SJCRH30 (cell line): ENCODE measurements at places on chromosomes 1 and 21. TPM values are rescaled to one million over a fixed set of nuclear protein-coding genes. Genes with fewer than 3 reads are reported as not detected.

DNA sequence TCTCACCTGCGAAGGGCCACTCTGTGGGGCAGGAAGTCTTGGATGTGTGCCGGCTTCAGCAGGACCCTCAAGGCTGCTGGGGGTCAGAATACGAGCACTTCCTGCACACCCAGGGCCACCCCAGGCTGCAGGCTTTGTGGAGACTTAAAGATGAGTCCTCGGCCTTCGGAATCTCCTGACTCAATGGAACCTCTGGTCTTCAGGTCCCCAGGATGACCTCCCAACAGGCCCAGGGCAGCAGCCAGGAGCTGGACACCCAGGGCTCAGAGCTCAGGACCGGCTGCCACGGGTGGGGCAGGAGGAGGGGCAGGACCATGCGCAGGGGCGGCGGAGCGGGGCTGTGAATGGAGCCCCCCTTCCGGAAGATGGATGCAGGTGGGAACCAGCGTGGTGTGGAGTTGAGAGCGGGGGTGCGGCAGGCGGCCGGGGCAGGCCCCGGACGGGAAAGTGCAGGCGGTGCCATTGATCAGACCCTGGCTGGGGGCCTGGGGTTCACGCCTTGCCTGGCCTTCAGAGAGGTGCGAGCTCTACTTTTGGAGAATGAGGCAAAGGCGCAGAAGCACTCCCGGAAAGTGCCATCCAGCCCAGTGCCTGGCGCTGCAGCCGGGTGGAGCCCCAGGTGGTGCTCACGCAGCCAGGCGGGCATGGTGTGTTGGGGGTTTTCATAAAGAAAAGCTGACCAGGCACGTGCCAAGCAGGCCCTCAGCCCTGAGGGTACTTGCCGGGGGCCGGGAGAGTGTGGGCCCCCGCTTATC lies 10.4 kb downstream of the COL18A1 start:
- H3K27me3 ChIP-seq = no peaks in the 10 kb centered on the region
- H3K36me3 ChIP-seq = no peaks in the 10 kb centered on the region
- no peak overlapping the region for H3K4me3 ChIP-seq
- DNase-seq = no peak

GRCh38 chr1:199029855-199030254 lies 391.0 kb downstream of the PTPRC start:
- H3K4me3 ChIP-seq = no peak overlapping the region
- no peak overlapping the region for H3K27ac ChIP-seq
- H3K27me3 ChIP-seq = no peaks in the 10 kb centered on the region
- DNase-seq = no peak
- H3K36me3 ChIP-seq = no peaks in the 10 kb centered on the region

- H3K4me1 ChIP-seq = no peaks in the 10 kb centered on the region
- no peaks in the 10 kb centered on the region for H3K27me3 ChIP-seq
- H3K27ac ChIP-seq = no peak overlapping the region
- no peak for DNase-seq
- no peak overlapping the region for H3K4me3 ChIP-seq
Observed at GRCh38 chr1:168758503-168758902, 29.5 kb upstream of the DPT start.

GRCh38 chr1:63675420-63675931 lies 82.3 kb downstream of the PGM1 start:
- peaks cover 3% of the 10 kb centered on the region; the same call in 1 of the 2 replicates for H3K4me1 ChIP-seq
- H3K4me3 ChIP-seq = no peak overlapping the region
- DNase-seq = no peak

DNA sequence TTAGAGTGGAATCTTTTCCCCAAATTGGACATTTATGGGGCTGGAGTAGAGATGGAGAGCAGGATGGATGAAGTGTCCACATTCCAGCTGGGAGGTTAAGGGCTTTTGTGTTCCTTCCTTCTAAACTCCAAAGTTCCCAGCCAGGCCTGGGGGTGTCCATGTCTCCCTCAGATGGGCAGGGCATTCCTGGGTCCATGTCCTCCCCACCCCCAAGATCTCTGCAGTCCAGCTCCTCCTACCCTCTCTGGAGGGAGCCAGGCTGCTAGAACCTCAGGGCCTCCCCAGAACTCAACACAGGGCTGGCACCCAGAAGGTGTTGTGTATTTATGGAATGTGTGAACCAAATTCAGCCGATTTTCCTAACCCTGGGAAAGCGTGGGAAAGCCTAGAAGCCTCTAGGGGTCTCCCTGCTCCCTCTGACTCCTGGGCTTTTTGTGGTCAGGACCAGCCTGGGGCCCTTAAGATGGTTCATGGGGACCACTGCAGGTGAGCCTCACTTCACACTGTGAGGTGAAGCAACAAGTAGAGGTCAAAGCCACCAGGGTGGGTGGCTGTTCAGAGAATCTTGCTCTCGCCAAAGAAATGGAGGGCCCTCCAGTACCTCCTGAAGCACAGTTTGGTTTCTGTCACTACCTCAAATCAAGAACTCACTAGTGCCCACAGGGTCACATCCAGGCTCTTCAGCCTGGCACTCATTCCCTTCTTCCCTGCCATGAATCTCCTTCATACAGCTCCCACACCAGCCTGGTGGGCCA lies 54.8 kb downstream of the GLIS1 start:
- H3K36me3 ChIP-seq = no peaks in the 10 kb centered on the region
- no peak overlapping the region for H3K4me3 ChIP-seq
- no peak for DNase-seq
- no peaks in the 10 kb centered on the region for H3K4me1 ChIP-seq

DNA sequence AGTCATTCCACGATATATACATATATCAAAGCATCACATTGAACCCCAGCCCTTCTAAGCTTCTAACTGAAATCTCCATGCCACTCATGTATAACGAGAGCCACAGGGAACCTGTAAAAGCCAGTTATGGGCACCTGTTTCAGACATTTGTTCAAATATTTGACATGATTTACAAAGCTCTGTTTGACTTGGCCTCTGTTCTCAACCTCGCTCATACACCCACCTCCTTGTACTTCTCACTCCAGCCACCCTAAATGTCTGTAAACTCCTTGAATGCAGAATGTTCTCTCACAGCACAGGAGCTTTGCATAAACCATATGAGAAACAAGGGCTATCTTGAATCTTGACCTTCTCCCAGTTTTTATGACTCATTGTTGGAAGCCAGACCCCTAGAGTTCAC lies 36.9 kb upstream of the CD2 start:
- no peaks in the 10 kb centered on the region for H3K27me3 ChIP-seq
- H3K27ac ChIP-seq = no peak overlapping the region
- H3K4me1 ChIP-seq = peaks cover 4% of the 10 kb centered on the region
- no peaks in the 10 kb centered on the region for H3K36me3 ChIP-seq

DNA sequence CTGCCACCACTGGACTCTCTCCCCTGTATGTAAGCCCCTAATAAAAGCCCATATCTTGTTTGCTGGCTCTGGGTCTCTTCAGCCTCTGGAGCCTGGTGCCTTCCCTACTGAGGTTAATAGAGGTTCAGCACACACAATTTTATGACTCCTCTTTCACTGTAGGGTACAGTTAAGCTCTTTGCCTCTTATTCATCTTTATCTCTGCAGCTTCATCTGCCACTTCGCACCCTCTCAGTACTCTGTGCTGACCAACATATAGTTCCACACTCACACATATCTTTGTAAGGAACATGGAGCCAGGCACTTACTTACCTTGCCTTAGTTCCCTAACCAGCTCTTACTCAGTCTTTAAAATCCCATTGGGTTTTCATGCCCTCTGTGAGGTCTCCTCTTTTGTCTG lies 4.5 kb downstream of the BTBD8 start:
- no peak overlapping the region for H3K27ac ChIP-seq
- no peaks in the 10 kb centered on the region for H3K27me3 ChIP-seq
- no peak overlapping the region for H3K4me3 ChIP-seq
- no peak for DNase-seq
- H3K4me1 ChIP-seq = no peaks in the 10 kb centered on the region
- H3K36me3 ChIP-seq = no peaks in the 10 kb centered on the region

- H3K4me1 ChIP-seq = no peaks in the 10 kb centered on the region
- no peak overlapping the region for H3K4me3 ChIP-seq
- H3K36me3 ChIP-seq = no peaks in the 10 kb centered on the region
Observed at GRCh38 chr1:17891205-17892110, 136.3 kb downstream of the ACTL8 start.

DNA sequence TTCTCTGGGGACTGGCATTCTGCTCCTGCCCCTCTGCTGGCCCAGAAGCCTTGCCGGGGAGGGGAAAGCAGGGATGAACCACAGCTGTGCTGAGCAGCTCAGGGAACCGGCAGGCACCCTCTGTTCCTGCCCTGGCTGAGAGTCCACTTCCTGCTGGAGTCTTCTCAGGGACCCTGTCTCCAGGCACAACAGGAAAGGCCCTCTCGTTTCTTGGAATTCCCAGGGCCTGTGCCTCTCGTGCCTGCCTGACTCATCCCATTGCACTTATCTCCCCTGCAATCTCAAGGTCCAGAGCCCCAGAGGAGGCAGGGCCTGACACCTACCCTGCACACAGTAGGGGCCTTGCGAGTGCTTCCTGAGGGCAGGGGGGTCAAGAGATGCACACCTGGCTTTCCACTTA lies 1.1 kb upstream of the EDN2 start:
- H3K4me3 ChIP-seq = no peak overlapping the region
- no peaks in the 10 kb centered on the region for H3K27me3 ChIP-seq
- no peaks in the 10 kb centered on the region for H3K36me3 ChIP-seq
- peaks cover 58% of the 10 kb centered on the region for H3K4me1 ChIP-seq
- peak; percentile 67 for DNase-seq
- peak overlapping the region; percentile 83 for H3K27ac ChIP-seq

- DNase-seq = no peak
- no peak overlapping the region for H3K27ac ChIP-seq
- H3K36me3 ChIP-seq = no peaks in the 10 kb centered on the region
Observed at GRCh38 chr1:209585197-209585596, 1.7 kb downstream of the CAMK1G start.

GRCh38 chr1:25145775-25146393 lies 86.4 kb downstream of the SYF2 start:
- no peak for DNase-seq
- peaks cover 15% of the 10 kb centered on the region; the same call in 1 of the 2 replicates for H3K27me3 ChIP-seq
- H3K4me1 ChIP-seq = no peaks in the 10 kb centered on the region
- H3K36me3 ChIP-seq = no peaks in the 10 kb centered on the region
- no peak overlapping the region for H3K27ac ChIP-seq

- H3K4me1 ChIP-seq = no peaks in the 10 kb centered on the region
- no peak overlapping the region for H3K4me3 ChIP-seq
- H3K36me3 ChIP-seq = no peaks in the 10 kb centered on the region
- no peak overlapping the region for H3K27ac ChIP-seq
- DNase-seq = no peak
Observed at GRCh38 chr1:110206261-110206920, 3.7 kb upstream of the KCNC4 start.

DNA sequence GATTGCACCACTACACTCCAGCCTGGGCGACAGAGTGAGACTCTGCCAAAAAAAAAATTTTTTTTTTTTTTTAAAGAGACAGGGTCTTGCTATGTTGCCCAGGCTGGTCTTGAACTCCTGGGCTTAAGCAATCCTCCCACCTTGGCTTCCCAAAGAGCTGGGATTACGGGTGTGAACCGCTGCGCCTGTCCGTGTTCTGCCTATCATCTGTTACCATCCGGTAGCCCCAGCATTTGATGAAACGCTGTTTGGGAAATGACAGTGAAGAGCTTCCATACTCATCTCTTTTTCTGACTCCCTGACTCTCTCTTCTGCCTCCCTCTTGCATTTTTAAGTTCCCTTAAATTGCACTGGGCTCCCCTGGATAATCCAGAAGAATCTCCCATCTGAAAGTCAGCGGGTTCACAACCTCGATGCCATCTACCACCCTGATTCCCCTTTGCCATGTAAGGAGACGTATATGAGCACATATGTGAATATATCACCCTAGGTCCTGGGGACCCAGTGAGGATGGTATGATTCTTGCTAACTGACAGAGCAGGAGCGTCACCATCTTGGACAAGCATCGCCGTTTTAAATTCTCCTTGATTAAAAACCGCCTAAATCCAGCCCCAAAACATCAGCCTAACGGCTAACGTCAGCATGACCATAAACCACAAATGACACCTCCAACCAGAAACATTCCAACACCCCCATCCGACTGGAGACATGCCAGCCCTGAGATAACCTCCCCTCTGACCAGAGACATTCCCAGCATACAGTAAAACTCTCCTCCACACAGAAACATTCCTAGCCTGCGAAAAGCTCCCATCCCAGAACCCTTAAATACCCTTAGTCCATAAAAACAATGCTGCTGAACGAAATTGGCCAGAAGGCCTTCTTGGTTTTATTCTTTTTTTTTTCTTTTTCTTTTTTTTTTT lies 12.4 kb downstream of the TNFRSF8 start:
- peaks cover 5% of the 10 kb centered on the region; the same call in 1 of the 2 replicates for H3K4me1 ChIP-seq
- peak; percentile 58 for DNase-seq
- no peak overlapping the region for H3K4me3 ChIP-seq
- H3K27ac ChIP-seq = no peak overlapping the region
- H3K36me3 ChIP-seq = no peaks in the 10 kb centered on the region
- H3K27me3 ChIP-seq = peaks cover 3% of the 10 kb centered on the region; the same call in 1 of the 2 replicates

- no peak overlapping the region for H3K27ac ChIP-seq
- H3K36me3 ChIP-seq = peaks cover 7% of the 10 kb centered on the region; the same call in 1 of the 2 replicates
- no peaks in the 10 kb centered on the region for H3K27me3 ChIP-seq
Observed at GRCh38 chr1:161915978-161916377, 107.7 kb downstream of the OLFML2B start.

GRCh38 chr21:36506482-36506881 lies 26.6 kb upstream of the CLDN14 start:
- no peaks in the 10 kb centered on the region for H3K36me3 ChIP-seq
- no peak overlapping the region for H3K27ac ChIP-seq
- H3K4me1 ChIP-seq = no peaks in the 10 kb centered on the region
- H3K27me3 ChIP-seq = no peaks in the 10 kb centered on the region
- no peak for DNase-seq

DNA sequence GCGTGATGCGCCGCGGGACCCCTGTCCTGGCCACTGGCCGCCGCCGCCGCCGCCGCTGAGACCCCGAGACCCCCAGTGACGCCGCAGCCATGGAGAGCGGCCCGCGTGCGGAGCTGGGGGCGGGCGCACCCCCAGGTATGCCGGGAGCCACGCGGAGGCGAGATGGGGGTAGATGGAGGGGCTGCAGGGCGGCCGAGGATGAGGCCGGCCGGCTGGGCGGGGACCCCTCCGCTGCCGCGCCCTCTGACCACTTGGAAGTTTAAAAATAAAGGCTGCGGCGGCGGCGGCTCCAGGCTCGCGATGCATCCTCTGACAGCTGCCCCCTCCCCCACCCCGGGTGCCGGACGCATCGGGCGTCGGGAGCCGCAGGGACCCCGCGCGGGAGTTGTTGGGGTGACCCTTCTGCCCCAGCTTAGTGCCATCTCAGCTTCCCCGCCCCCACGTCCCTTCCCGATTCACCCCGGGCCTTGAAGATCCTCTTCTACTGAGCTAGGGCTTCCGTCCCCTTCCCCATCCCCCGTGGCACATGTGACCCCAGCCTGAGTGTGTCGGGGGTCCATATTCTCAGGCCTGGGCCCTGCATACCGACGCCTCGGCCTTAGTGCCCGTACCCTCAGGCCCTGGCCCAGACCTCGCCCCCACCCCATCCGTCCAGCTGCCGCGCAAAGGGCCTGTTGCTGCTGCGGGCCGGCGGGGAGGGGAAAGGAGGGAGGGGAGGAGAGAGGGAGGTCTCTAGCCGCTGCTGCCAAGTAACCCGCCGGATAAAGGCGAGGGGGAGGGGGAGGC lies 562 bp downstream of the MAP7D1 start:
- peaks cover 4% of the 10 kb centered on the region; the same call in 1 of the 2 replicates for H3K36me3 ChIP-seq
- DNase-seq = peak; percentile 82
- peak overlapping the region; percentile 99 for H3K4me3 ChIP-seq
- H3K27me3 ChIP-seq = no peaks in the 10 kb centered on the region
- H3K4me1 ChIP-seq = peaks cover 24% of the 10 kb centered on the region
- peak overlapping the region; percentile 99 for H3K27ac ChIP-seq

GRCh38 chr1:29634746-29635335 lies 398.5 kb downstream of the PTPRU start:
- H3K27me3 ChIP-seq = 0 out of 2 replicates have a peak, but pooled peaks cover 5% of the 10 kb centered on the region
- H3K4me1 ChIP-seq = peaks cover 12% of the 10 kb centered on the region
- H3K36me3 ChIP-seq = no peaks in the 10 kb centered on the region
- no peak overlapping the region for H3K4me3 ChIP-seq
- DNase-seq = no peak

DYRK1A gene
- total RNA-seq = 59.8 and 67.5 TPM in 2 replicates

CLCN6 gene
- total RNA-seq = 10.7 and 14.2 TPM in 2 replicates

GREM2 gene
- total RNA-seq = 0.02 and 0.03 TPM in 2 replicates

CENPL gene
- 37.4 and 38.3 TPM in 2 replicates for total RNA-seq

LCE6A gene
- not detected in 2 replicates for total RNA-seq

TPTE gene
- 0.28 and 0.38 TPM in 2 replicates for total RNA-seq
